Kidney (tissue), 22 donors: ENCODE measurements at places on chromosomes 3 and 15. TPM values are rescaled to one million over a fixed set of nuclear protein-coding genes. Genes with fewer than 3 reads are reported as not detected.

SPSB4 gene
- 0.57 TPM for total RNA-seq

MRAS gene
- 106 TPM for total RNA-seq

TGM4 gene
- total RNA-seq = not detected

CDCP1 gene
- total RNA-seq = 39.6 TPM

PLIN1 gene
- 2.1 TPM for total RNA-seq

TMEM108 gene
- total RNA-seq = 0.91 TPM

PEX11A gene
- 7.7 TPM for total RNA-seq

GRCh38 chr3:6644070-6644929 lies 216.6 kb upstream of the GRM7 start:
- DNase-seq = no peak

DNA sequence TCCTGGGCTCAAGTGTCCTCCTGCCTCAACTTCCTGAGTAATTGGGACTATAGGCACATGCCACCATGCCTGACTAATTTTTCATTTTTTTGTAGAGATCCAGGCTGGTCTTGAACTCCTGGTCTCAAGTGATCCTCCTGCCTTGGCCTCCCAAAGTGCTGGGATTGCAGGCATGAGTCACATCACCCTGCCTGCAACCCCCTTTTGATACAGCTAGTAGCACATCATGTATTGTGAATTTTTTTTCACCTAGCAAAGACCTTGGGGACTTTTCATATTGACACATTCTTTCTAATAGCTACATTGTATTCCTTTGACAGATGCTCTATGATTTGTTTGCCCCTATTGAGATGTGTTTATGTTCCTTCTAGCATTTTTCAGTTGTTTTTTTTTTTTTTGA lies 14.2 kb downstream of the IRAK2 start:
- no peak for DNase-seq

DNA sequence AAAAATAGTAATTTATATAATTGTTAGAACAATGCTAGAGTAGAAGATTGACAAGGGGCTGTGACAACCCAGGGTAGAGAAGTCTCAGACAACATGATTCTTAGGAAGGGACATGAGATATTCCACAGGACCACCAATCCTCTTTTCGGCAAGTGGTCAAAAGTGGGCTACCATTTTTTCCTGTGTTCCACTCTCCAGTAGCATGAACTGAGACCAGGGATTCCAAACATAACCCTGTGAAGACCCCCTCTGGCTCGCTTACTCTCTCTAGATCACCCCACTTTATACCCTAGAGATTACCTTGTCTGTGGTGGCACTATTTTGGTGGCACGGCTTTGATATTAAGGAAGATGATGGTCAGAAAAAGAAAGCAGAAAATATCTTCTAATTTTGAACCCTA lies 960 bp downstream of the GCSAM start:
- no peak for DNase-seq

GRCh38 chr3:20013396-20013795 lies 1.3 kb upstream of the PP2D1 start:
- no peak for DNase-seq

DNA sequence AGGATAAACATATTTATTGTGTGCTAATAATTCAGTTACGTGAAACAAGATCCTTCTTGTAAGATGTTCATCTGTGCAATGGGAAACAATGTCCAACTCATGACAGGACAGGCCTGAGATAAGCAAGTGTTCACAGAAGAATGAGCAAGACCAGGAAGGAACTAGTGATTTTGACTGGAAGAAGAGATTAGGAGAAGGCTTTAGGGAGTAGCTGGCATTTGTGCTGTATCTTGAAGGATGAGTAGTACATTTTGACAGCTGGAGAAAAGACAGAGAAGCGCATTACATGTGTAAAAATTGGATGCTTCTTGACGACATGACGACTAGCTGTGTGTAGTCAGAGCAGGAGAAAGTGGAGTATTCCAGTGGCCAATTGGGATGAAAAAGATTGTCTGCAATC lies 48.4 kb downstream of the GBE1 start:
- DNase-seq = no peak

GRCh38 chr3:128260275-128260674 lies 107.0 kb downstream of the EEFSEC start:
- no peak for DNase-seq

DNA sequence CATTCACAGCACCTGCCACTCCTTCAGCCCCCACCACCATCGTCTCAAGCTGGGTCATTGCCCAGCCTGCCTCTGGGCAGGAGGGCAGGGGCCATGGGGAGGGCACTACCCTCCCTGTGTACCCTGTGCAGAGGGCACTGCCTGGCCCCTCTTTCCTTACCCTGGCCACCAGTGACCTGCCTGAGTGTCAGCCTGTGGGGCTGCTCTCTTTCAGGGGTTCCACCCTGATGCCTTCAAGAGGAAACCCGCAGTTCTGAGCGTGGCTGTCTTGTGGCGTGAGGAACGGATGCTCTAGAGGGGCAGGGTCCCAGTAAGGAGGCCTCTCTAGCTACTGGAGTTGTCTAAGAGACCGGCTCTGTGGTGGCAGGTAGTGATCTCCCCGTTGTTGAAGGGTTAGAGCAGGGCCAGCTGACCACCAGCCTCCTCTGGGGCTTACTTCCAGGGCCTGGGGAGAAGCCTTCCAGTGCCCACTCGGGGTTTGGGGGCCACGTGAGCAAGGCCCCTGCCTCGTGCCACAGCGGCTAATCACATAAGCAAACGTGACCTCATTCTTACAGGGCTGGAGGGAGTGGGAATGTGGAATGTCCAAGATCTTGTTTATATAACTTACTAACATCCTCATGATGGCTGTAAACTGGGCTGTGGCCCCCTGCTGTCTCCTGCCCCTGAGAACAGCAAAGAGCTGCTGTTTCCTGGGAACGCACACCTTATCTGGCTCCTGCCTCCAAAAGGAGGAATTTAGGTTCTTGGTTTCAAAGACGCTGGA lies 31.4 kb upstream of the SEC13 start:
- DNase-seq = peak; percentile 26

DNA sequence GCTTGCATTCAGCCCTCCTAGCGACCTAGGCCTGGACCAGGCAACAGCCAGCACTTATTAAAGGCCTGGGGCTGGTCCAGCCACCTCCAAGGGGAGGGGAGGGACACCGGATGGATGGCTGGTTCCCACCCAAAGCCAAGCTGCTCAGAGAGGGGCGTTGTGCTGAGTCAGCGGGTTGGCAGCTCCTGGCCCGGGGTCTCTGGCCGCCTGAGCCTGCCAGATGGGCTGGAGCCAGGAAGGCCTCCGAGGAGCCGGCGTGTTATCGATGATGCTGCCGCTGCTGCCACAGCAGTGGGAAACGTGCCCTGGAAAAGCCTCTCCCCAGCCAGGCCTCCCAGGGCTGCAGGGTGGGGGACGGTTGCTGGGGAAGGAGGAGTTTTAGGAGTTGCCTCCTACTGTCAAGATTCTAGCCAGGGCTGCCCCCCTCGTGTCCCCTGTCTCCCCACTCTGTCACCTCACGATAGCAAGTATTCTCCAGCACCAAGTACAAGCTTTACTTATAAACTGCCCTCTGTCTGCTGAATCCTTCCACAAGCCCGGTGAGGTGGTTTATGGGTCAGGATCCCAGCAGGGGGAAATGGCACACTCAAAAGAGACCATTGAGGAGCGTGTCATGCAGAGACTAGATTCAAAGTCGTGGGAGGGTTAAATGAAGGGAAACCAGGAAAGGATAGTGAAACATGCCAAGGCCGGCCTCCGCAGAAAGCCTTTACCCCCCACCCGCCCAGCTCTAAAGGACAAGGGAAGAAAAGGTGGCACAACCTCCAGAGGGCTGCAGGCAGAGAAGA lies 43.2 kb upstream of the TSEN2 start:
- DNase-seq = peak; percentile 48

DNA sequence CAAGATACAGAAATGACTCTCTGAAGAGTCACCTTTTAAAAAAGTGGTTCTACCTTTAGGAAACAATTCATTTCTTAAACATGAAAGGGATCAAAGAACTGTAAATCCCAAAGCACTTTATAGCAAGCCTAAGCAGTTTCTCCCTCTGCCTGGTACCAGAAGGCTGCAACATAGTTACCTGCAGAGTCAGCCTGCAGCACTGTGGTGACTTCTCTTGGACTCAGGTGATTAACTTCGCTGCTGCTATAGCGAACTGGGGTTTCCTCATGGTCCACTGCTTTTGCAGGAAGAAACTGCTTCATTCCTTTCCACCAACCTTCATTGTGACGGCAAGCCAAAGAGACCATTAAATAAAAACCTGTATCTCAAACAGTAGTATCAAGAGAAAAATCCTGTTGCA lies 37.3 kb downstream of the ST3GAL6 start:
- peak; percentile 84 for DNase-seq

GRCh38 chr3:27718459-27718858 lies 3.7 kb downstream of the EOMES start:
- DNase-seq = no peak

GRCh38 chr3:130816561-130817445 lies 70.2 kb upstream of the PIK3R4 start:
- DNase-seq = no peak

- no peak for DNase-seq
These were observed 8.9 kb downstream of the SEMA5B start for GRCh38 chr3:123018683-123019082.

DNA sequence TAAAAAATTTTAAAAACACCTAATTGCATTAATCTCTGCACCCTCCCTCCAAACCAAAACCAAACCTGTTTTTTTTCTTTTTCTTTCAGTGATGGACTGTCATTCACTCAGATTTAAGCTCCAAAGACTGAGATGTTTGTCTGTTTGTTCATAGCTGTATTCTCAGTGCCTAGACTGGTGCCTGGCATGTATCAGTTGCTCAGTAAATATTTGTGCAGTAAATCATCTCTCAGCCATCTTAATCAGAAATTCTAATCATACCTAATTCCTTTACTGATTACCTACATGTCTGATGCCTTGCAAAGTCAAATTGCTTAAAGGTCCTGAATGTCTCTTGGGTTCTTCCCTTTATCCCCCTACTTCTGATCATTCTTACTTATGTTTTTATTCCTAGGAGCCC lies 138.8 kb downstream of the ZNF609 start:
- DNase-seq = no peak

DNA sequence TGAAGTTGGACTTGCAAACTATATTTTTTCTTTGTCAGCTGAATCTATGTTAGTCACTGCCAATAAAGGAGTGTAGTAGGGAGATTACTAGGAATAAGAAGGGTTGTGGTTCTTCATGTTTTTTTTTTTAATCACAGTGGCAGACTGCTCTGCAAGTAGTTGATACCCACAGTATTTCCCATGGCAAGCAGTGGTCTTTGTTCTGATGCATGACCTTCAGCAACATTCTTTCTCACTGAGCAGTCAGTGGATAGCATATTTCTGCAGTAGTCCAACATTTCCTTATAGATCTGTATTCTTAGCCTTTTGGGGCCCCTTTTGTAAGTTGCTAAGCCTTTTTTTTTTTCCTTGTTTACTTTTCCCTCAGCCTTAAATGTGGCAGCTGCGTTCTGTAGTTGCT lies 151.1 kb downstream of the DOCK3 start:
- DNase-seq = no peak

DNA sequence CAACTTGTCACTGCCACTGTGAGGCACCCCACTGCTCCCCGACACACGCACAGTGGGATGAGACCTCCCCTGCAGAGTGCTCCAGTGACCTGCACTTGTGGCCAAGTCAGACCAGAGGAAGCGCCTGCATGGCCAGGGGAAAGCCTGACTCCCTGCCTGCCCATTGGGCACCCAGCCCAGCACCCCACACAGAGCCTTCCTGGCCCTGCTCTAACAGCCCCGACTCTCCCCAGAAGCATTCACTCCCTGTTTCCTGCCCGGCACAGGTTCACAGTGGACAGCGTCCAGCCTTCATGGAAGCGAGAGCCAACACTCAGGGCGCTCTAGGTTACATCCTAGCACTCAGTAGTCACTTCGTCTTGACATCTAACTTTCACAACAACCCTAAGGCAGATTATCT lies 27.8 kb downstream of the RBPMS2 start:
- no peak for DNase-seq

DNA sequence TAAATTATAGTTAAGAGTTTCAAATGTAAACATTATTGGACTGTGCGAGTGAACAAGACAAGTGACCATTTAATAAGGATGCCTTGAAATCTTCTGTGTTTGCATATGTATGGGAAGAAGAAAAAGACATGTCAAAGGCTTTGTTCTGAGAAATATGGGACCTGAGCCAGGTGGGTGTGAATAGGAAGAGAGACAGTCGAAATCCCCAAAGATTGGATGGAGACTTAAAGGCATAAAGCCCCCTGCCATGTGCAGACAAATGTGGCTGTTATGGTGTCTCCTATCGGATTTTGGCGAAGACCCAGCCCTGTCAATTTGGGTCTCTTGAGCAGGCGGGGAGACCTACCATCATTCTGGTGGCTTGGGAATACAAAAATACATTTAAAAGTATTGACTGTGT lies 16.9 kb downstream of the FXR1 start:
- no peak for DNase-seq

DNA sequence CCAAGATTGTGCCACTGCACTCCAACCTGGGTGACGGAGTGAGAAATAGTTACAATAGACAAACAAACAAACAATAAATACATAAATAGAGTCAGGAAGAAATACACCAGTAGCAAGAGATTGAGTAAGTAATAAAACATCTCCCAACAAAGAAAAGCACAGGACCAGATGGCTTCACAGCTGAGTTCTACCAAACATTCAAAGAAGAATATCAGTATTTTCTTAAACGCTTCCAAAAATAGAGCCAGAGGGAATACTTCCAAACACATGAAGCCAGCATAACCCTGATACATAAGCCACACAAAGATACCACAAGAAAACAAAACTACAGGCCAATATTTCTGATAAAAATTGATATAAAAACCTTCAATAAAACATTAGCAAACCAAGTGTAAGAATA lies 30.7 kb upstream of the IGSF10 start:
- DNase-seq = no peak

DNA sequence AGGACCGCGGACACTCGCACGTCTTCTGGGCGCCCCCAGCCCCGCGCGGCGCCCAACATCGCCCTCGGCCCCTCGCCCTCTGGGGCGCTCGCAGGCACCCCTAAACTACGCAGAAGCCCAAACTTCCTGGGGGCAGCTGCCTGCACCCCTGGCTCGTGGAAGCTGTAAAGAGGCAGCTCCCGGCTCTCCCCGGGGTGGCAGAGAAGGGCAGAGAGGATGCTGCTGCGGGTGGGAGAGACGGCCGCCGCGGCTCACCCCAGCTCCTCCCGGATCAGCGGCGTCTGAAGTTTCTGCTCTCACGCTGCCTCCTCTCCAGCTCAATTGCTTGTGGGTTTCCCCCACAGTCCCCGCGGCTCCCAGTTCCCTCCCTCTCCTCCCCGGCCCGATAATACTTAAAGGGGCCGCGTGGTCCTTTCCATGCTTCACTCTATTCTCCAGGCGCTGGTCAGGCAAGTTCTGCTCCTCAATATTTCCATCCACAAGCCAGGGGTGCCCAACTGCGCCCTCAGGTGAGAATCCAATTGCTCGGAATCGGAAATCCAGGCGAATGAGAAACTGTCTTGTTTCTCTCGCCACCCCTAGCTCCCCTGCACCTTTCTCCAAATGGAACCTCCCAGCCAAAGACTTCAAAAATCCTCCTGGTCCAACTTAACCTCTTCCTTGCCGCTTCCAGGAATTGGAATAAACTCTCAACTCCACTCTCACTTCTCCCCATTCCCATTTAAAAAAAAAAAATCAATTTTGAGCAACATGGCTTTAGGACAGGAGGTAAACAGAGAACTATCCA lies 748.5 kb downstream of the ROBO1 start:
- peak; percentile 91 for DNase-seq
